Cerebellum (tissue), 4 donors: ENCODE measurements at places on chromosomes 12 and 14. TPM values are rescaled to one million over a fixed set of nuclear protein-coding genes. Genes with fewer than 3 reads are reported as not detected.
A peak's percentile ranks its signal among the peaks of the same experiment; 100 is the strongest.

The NKX2-1 gene
- total RNA-seq: not detected

The JAG2 gene
- total RNA-seq: 16.8 TPM

The SDSL gene
- 1.7 TPM for total RNA-seq

DNA sequence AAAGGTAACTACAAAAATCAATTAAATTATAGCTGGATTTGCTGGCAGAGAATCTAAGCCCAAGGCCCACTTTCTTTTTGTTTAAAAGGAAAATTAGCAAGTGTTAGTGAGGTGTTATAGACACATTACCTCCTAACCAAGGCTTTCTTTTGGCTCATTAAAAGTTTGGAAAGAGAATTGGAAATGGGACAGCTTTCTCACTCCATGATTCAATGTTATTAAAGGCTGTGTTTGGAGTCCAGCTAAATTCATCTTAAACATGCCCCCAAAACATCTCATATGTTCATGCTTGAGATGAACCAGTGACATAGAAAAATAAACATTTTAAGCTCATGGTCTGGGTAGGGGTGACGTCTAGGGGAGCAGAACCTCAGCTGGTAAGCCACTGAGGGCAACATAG, 13.4 kb upstream of the PGF start:
- no peak for DNase-seq

GRCh38 chr12:112266473-112266872, 115.8 kb downstream of the HECTD4 start:
- DNase-seq: no peak

- DNase-seq: no peak
Measured at GRCh38 chr12:87939182-87939581, 90.0 kb downstream of the C12orf50 start.

GRCh38 chr14:101440496-101440895, 120.8 kb upstream of the DIO3 start:
- DNase-seq: no peak

DNA sequence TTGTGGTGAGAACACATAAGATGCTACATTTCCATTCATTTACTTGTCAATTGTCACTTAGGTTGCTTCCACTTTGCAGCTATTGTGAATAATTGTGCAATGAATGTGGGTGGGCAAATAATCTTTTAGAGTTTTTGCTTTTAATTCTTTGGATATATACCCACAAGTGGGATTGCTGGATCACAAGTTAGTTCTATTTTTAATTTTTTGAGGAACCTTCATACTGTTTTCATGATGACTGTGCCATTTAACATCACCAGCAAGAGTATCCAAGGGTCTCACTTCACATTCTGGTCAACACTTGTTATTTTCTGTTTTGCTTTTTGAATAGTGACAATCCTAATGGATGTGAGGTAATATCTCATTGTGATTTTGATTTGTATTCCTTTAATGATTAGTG, 10.5 kb downstream of the CLEC6A start:
- no peak for DNase-seq

DNA sequence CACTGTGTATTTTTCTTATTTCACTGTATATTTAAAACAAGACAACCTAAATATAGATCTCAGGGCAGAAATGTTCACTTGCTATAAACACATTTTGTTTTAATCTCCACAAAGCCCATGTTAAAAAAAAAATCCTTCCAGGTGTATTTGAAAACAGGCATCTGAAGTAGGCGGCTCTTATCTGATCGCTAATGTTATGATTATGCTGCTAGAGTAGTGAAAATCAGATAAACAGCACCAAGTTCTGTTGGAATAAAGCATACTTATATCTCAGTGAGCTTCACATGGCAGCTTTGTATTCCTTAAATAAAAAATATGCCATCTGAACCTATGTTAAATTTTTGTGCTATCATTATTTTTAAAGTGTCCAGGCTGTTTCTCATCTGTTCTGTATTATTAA, 47.6 kb upstream of the PZP start:
- no peak for DNase-seq

DNA sequence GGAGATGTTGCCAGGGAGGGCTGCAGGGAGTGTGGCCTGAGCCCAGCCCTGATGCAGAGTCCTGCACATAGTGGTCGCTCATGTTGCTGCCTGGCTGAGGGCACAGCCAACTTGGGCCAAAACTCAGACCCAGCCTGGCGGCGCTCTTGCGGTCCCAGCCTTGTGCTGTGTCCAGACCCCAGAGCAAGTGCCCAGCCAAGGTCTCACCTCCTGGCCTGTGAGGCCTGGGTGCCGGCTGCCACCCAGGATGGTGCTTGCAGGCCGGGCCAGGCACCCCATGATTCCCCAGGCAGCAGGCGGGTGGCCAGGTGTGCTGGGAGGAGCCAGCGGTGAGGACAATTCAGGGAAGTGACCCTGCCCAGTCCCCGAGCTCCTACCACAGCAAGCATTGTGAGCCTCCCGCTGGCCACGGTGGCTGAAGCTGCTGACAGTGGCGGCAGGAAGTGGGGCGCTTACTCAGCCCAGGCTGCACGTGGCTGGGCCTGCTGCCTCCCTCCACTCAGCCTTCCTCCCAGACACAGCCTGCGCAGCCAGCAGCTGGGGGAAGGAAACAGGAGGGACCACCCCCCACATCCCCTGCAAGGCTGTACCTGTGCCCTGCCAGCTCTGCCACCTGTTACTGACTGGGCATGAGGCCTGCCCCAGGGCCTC, 17.7 kb upstream of the PGF start:
- no peak for DNase-seq

- DNase-seq: no peak
Measured at GRCh38 chr12:114131824-114132223, 165.7 kb upstream of the RBM19 start.

DNA sequence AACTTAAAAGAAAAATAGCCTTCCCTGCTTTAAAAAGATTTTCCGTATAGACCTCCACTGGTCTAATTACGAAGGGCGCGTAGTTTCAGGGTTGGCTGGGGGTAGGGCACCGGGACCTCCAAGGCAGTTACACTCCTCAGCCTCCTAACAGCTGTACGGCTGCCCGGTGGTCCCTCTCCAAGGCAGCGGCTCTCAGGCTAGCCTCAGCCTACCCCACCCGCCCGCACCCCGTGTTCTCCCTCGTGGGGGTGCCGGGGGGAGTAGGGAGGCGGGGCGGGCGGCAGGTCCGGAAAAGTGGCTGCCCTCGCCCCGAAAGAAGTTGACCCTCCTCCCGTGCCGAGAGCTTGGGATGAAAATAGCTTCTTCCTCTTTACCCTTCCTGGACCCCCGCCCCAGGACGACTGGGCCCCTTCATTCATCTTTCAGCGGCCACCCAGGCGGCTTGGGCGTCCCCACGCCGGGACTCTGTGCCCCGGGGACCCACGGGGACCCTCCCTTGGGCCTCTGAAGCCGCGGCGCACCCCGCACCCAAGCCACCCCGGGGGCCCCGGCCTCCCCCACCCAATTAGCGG, 991 bp upstream of the RCOR1 start:
- peak; percentile 28 for DNase-seq

- DNase-seq: peak; percentile 76
Measured at GRCh38 chr12:122951979-122952892, 14.0 kb downstream of the ABCB9 start.

DNA sequence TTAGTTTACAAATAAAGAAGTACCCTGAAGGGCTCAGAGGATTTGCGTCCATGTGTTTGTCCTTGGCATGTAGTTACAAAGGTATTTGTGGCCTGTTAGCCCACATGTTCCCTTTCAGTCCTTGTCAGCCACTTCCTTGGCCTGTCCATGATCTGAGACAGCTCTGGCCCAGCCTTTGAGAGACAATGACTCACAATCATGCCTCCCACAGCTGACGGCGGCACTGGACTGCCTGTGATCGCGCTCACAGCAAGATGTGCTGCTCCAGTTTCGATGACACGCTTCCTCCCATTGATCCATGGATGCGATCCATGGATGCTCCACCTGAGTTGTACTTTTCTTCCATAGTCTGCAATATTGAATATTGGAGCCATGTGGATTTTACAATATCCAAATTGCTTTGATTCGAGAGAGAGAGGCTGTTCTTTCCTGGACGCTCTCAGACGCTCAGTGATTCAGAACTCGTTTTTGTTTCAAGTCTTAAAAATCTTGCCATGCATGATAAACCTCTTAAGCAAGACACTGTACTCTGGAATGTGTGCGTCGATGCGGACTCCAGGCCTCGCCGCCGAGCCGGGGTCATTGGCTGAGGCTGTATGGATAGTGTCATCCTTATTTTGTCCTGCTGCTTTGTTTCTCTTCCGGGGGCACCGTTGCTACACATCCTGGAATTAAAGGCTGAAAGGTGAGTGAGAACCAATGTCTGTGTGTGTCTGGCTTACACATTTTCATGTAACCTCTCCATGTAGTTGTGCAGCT, 220.1 kb downstream of the GLT1D1 start:
- no peak for DNase-seq

- no peak for DNase-seq
Measured at GRCh38 chr12:81866081-81866480, 106.9 kb upstream of the PPFIA2 start.

DNA sequence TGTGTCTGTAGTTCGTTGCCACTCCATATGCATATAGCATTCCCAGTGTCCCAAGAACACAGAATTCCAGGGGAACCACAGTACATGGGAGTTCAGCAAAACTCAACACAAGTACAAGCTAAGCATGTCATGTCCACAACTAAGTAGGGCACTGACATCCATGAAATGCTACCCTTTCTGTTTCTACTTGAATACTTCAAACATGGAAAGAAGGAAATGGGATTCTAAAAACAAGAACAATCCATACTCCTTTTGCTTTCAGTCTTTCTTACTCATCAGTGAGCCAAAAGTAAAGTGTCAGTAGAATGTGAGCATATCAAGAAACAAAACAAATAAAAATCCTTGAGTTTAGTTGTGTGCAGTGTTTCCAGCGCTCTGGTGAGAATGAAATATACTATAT, 36.0 kb upstream of the COCH start:
- DNase-seq: no peak

- DNase-seq: no peak
Measured at GRCh38 chr12:129200576-129200975, 347.3 kb downstream of the GLT1D1 start.

GRCh38 chr12:113151655-113152054, 2.1 kb downstream of the CFAP73 start:
- DNase-seq: no peak

GRCh38 chr12:56988207-56988739, 18.1 kb downstream of the ZBTB39 start:
- no peak for DNase-seq

DNA sequence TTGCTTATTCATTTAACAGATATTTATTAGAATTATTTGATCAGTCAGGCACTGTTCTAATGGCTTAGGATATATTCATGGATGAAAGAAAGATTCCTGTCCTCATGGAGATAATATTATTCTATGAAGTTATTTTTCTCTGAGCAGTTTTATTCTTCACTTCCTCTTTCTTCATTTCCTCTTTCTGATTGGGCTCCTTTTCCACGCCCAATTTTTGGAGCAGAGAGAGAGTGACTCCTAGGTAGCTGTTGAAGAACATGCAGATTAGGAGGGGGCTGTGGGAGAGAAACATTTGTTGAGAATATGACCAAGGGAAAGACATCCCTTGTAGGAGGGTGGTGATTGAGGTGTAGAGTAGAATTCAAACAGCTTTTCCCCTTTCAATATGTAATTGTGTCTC, 6.0 kb upstream of the YARS2 start:
- no peak for DNase-seq
